Foreskin keratinocyte (primary cell): ENCODE measurements at places on chromosomes 13 and 19. TPM values are rescaled to one million over a fixed set of nuclear protein-coding genes. Genes with fewer than 3 reads are reported as not detected.
A peak's percentile ranks its signal among the peaks of the same experiment; 100 is the strongest.

DNA sequence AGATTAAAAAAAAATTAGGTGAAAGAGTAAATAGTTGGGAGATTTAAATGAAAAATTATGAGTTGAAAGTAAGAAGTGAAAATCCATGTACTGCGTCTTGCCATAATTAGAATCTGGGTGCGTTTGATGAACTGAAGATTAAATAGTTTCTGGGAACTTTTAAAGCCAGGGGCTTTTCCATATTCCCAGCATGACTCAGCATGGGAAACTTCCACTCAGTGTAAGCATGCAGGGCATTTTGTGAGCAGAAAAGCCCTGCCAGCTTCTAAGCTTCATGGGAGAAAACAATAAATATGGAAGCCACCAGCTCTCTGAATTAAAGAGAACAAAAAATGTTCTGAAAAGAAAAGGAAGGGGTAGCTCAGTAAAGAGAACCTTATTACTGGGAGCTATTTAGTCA, 62.0 kb upstream of the EDNRB start:
- peak; percentile 70 for DNase-seq

Gene DHDH
- 0.65 and 0.75 TPM in 2 replicates for polyA plus RNA-seq

Gene MISP3
- 1.3 and 1.7 TPM in 2 replicates for polyA plus RNA-seq

Gene RASL11A
- 1.6 and 3.0 TPM in 2 replicates for polyA plus RNA-seq
